Effector CD4-positive, alpha-beta T cell (primary cell): ENCODE measurements at places on chromosomes 11 and 22.

GRCh38 chr11:114242032-114242431, 54.2 kb upstream of the NNMT start:
- DNase-seq, result no peak

GRCh38 chr11:64265176-64266160, 14.1 kb downstream of the PLCB3 start:
- DNase-seq, result no peak

DNA sequence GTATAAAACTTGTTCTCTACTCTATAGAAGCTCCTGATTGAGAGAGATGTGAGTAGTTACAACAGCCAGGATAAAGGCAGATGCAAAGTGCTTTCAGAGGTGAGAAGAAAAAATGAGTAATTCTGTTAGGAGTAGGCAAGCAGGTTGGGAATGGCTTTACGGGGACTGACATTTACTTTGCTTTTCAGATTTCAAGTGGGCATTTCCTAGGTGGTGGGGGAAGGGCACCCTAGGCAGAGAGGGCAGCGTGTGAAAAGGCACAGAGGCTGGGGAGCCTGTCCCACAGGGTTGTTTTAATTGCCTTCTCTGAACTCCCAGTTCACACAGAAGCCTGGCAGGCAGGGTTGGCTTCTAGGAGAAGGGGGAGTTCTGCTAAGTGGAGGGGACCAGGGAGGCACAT, 106.5 kb downstream of the NAV2 start:
- no peak for DNase-seq

DNA sequence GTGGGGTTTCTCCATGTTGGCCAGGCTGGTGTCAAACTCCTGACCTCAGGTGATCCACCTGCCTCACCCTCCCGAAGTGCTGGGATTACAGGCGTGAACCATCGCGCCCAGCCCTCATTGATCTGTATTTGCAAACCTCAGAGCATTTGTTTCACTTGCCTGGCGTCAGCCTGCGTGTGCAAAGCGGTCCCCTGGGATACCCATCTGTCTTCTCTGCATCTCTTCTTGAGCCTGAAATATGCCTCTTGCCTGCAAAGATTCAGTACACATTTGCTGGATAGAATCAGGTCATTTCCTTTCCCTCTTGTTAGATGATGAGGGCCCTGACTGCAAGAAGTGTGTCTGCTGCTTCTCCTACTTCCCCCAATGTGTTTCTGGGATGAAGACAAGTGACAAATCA, 1291.0 kb downstream of the TBC1D22A start:
- no peak for DNase-seq

GRCh38 chr11:33867561-33867960, 24.3 kb downstream of the LMO2 start:
- no peak for DNase-seq
